CD4-positive, alpha-beta T cell treated with Interleukin-2 at 100 ng/mL for 4 hours (primary cell): ENCODE measurements at places on chromosomes 16 and 17.

DNA sequence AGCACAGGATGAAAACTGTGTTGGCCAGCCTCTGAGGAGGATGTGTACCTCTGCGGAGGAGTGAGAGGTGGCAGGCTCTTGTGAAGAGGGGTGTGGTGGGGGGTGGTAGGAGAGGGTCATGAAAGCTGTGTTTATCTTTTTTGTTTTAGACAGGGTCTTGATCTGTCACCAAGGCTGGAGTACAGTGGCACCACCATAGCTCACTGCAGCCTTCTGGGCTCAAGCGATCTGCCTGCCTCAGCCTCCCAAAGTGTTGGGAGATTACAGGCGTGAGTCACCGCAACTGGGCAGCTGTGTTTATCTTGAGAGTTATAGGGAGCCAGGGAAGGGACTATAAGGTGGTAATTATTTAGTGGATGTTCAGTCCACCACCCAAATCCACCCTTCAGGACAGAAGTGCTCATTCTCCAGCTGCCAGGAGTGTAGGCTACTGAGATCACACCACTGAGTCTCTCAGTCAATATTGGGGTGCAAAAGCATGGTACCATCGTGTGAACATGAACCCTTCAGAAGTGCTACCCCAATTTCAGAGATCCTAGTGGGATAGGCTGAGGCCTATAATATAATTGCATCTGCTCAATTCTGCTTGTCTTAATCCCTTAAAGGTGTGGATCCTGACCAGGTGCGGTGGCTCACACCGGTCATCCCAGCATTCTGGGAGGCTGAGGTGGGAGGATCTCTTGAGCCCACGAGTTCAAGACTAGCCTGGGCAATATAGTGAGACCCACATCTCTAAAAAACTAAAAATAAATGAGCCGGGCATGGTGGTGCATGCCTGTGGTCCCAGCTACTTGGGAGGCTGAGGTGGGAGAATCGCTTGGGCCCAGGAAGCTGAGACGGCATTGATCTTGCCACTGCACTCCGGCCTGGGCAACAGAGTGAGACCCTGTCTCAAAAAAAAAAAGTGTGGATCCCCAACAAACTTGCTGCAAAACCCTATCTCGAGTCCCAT is 788 bp upstream of the EXOC3L1 start:
- no peak for DNase-seq

DNA sequence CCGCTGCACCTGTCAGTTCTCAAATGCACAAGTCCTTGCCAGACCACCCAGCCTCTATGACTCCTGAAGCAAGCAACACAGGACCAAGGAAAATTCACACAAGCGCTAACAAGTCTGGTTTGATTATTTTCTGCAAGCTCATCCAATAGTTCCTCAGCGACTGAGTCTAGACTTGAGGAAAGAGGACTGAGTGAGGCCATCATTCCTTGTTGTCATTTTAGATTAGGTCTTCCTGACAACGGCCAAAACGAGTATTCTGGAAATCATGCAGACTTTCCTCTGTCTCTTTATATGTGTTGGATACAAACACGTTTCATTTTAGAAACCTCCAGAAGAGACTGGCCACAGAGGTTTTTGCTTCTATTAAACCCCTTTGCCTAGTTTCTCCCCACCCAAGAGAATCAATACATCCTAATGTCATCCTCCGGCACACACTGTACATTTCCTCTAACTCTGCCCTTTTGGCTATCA is 561 bp downstream of the CCDC47 start:
- no peak for DNase-seq

DNA sequence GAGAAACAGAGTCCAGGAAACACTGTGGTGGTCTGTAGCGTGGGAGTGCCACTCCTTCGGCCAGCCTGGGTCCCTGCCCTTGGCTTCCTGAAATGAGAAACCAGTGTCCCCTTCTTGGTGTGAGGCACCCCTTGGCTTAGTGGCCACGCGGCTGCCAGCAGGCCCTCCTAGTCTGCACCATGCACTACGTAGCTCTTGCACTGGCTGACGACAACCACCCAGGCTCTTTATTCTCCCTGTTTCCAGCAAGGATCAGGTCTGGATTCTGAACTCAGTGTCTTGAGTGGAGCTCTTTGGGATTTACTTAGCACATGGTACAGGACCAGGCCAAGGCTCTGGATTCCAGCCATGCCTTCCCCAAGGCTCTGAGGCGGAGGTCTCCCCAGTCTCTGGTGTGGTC is 1.1 kb upstream of the SPEM3 start:
- DNase-seq, result no peak

- DNase-seq, result no peak
These were observed 104.8 kb upstream of the NACA2 start for GRCh38 chr17:61695779-61696337.
